NCI-H1436 (cell line): ENCODE measurements at places on chromosomes 6 and 20.

GRCh38 chr6:109187399-109188114, 92.2 kb downstream of the CEP57L1 start:
- DNase-seq = peak; percentile 57

DNA sequence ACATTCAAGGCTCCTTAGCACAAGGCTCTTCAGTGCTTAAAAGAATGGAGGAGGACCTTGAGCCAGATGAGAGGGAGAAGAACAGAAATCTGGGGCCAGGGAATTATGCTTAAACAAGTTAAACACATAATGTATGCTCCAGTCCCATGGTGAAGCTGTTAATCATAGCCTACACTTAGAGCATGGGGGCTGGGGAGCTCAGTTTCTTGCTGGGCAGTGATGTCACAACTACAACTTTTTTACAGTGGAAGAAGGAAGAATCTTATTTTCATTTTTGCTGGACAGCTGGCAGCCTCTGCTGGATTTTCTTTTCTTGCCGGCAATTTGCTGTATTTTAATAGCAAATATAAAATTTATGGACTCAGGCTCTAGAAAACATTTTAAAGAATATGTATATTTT, 432.5 kb downstream of the CD109 start:
- no peak for DNase-seq

DNA sequence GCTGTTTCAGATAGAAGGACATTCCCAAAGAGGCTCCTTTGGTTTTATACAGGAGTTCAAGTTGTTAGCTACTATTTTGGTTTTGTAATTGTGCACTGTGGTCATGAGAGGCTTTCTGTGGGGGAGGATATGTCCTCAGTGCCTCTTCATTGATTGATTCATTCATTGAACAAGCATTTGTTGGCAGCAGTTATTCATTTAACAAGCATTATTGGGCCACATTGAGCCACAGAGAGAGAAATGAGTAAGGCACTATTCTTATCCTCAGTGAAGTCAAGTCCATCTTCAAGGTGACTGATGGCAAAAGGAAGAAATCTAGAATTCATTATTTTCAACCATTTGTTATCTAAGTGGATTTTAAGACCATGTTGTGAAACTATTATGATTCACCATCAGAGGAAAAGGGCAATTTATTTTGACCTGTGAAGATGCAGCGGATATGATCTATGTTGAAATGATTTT, 697.2 kb upstream of the CITED2 start:
- no peak for DNase-seq

- DNase-seq = no peak
Measured at GRCh38 chr6:33668914-33669313, 42.6 kb downstream of the UQCC2 start.

- no peak for DNase-seq
Measured at GRCh38 chr20:24339210-24339641, 130.2 kb upstream of the SYNDIG1 start.

- no peak for DNase-seq
Measured at GRCh38 chr6:107543088-107543487, 53.2 kb downstream of the SOBP start.
